ENCODE measurements at places on chromosomes 13 and 19.
A peak's percentile ranks its signal among the peaks of the same experiment; 100 is the strongest.

DNA sequence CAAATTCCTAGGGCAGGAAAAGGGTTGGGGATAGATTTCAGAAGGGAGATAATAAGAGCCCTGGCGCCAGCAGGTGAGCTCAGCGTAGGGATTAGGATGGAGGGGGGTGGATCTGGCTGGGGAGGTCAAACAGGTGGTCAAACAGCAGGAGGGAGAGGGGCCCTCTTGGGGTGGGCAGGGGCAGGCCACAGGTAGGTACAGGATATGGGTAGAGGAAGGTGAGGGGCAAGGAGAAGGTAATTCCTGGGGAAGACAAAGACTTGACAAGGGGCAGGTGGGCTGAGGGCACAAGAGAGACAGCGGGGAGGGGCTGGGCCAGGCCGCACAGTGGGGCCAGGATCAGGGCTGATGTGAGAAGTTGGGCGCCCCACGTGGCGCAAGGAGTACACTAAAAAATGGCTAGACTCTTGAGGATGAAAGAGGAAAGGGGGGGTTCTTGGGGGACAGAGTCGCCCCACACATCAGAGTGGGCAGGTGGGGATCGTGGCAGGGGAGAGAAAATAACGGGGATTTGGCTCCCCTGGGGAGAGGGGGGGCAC, 713 bp downstream of the KRI1 start:
- peak; percentile 46 for DNase-seq

GRCh38 chr13:66076417-66076816, 1153.7 kb downstream of the PCDH9 start:
- DNase-seq: no peak

DNA sequence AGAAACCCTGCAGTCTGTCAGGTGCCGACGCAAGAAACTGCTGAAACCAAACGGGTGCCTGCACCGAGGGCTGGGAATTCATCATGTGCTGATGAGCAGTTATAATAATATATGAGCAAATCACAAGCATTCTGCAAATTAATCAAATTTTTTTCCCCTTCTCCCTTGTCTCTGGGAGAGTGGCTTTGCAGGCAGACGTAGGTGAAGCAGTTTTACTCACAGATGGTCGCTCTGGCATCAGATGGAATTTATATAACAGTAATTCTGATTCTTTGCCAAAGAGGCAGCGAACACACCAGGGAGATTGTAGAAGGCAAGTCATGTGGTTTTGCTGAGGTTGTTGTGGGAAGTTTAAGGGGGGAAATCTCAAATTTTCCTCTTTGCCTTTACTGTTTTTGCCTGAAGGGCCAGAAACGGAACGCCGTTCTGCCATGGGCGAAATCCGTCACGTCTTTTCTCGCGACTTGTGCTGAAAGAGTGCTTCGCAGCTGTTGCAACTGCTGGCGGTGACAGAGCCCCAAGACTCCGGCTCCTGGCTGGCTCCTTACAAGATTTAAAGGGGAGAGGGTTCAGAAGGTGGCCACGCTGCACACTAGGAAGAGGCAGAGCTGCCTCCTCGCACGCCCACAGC, 320.1 kb downstream of the ZNF536 start:
- no peak for DNase-seq

DNA sequence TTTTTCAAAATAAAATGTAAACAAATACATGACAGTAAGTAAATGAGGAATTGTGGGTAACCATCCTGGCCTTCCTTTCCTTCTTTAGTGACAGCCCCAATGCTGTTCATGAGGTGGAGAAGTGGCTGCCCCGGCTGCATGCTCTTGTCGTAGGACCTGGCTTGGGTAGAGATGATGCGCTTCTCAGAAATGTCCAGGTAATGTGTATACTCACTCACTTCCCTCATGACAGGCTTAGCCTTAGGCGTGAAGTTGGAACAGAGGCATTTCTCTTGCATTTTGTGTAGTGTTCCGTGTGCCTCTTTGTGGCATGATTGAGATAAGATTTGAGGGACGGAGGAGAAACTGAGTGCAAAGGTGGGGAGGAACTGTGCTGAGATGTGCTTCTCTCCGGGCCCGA, 12.0 kb downstream of the NAXD start:
- DNase-seq: no peak

- no peak for DNase-seq
Observed at GRCh38 chr19:43616306-43616705, 3.1 kb downstream of the ZNF428 start.
